ENCODE measurements at places on chromosomes 12 and 14.

DNA sequence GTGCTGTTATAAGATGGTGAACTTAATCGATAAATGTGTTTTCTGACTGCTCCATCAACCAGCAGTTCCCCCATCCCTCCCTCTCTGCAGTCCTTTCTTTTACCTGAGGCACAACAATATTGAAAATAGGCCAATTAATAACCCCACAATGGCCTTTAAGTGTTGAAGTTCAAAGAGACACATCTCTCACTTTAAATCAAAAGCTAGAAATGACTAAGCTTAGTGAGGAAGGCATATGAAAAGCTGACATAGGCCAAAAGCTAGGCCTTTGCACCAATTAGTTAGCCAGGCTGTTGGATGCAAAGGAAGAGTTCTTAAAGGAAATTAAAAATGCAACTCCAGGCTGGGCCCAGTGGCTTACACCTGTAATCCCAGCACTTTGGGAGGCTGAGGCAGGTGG, 43.7 kb downstream of the SAV1 start:
- DNase-seq: no peak

- DNase-seq: no peak
Observed at GRCh38 chr12:46349253-46349652, 23.3 kb downstream of the SLC38A2 start.

DNA sequence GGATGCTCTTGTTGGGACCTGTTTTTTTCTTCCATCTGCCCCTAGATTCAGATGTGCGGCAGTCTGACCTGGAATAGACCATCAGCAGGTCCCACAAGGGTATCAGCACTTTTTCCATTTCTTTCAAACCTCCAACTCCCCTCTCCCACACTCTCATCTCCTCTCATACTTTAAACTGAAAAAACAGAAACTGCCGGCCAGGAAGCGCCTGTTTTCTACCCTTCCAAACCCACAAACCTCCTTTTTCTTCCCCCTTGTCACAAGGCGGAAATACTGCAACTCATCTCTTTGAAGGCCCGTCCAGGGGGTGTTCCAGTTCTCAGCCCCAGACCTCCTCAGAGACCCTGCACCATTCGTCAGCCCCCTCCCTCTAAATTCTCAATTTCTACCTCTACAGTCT, 62.5 kb upstream of the FKBP4 start:
- DNase-seq: no peak

- no peak for DNase-seq
Observed at GRCh38 chr14:29735459-29735858, 192.2 kb downstream of the PRKD1 start.

DNA sequence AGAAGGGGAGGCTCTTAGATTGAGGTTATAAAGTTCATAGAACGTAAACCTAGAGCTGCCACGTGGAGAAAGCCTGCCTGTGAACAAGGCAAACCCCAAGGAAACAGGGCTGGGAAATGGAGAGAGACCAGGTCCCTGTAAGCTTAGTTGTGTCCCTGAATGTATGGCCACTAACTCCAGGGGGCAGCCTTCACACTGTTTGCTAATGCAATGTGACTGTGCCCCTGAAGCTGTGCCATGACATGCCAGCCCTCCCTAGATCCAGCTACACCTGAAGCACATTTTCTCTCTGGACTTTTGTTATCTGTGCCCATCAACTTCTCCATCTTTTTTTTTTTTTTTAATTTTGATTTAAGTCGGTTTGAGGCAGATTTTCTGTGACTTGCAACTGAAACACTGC, 60.6 kb upstream of the TMCC3 start:
- DNase-seq: peak; percentile 56

DNA sequence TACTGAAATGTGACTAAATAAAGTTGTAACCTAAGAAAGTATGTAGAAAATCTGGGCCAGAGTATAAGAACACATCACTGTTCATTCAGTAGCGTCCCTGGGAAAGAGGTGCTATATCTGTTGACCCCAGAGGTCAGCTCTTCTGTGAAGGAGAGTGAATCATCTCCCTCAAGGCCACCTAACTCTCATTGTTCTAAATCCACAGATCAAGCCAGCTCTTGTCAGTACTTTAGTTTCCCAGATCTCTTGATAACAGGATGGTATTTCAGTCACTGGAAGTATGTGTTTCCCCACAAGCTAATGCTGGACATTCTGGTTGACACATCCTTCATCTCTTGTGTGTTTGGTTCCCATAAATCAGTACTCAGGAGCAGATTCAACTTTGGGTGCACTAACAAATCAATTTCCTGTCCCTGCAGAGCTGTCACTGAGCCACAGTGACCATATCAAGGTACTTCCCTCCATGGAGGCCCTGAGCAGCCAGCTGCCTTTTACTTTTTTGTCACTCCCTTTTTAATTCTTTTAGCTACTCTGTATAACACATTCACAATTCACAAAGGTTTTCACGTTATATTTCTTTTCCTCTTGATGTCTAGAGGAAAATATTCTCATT, 7.8 kb downstream of the KRT1 start:
- DNase-seq: no peak

- no peak for DNase-seq
Observed at GRCh38 chr12:91058786-91059185, 962 bp upstream of the KERA start.

DNA sequence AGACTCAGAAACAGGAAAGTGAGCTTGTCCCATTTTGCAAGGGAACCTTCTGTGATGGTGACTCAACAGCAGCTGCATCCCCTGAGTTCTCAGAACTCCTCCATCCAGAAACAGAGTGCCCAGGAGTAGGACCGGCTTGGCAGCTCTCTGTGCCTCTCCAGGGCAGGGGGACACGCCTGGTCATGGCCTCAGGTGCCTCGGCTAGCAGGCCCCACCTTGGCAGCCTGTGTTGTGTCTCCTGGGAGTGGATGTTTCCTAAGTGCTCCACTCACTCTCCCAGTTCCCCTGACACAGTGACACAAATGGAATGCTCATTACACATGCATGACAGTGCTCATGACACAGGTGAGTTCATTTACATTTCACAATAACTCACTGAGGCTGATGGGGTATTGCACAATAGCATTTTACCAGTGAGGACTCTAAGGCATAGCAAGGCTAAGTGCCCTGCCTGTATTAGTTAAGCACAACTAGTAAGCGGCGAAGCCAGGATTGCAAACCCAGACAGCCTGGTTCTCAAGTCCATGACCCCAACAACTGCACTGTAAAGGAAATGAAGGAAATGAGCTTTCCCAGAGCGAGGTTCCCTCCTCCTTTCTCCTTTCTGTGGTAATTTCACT, 47.4 kb downstream of the CALM1 start:
- no peak for DNase-seq

GRCh38 chr14:74670726-74671411, 42.0 kb downstream of the AREL1 start:
- DNase-seq: no peak

DNA sequence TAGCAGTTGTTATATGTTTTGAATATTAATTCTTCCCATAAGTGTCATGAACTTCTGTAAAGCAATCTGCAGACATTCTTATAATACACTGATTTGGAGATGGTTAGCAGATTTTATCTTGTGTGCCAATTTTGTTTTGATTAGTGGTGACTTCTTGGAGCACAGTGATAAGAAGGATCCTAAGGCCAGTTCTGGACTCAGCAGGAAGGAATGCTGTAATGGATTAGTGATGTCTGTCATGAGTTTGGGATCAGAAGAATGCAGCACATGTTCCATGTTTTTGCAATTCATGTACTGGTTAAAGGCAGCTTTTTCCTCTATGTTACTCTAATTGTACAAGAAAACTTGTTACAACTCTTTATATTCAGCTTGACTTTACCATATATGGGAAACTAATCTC, 91.5 kb downstream of the UNC79 start:
- DNase-seq: no peak

DNA sequence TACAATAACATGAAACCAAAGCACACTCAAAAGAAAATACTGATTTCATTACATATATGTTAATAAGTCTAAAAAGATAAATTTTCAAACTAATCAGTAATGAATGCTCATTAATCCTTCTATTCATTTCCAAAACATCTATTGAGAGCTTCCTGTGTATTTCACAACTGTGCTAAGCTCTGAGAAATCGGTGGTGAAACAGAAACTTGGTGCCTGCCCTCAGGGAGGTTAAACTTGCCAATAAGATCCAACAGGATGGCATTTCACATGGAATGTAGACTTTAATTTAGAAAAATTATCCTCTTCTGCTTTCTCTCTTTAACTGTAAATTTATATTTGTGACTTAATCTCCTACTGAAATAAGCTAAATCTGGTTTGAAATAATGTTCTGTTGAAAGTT, 70.9 kb upstream of the SLC38A4 start:
- DNase-seq: no peak

DNA sequence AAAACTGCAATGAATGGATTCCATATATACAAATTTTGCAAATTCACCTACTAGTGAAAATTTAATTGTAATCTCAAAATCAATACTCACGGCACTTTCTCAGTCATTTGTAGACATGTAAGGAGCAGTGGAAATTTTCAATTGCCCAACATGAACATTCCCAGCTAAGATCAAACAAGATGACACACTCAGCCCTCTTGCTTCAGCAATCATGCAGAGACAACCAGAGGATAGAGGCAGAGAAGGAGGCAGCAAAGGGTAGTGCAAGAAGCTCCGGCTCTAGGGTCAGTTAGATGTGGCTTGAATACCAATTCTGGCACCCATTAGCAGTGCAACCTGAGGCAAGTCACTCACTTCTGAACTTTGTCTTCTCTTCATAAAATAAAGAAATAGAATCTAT, 91.5 kb upstream of the SLC35F4 start:
- no peak for DNase-seq

GRCh38 chr12:51971679-51972421, 20.4 kb downstream of the ACVR1B start:
- DNase-seq: no peak

DNA sequence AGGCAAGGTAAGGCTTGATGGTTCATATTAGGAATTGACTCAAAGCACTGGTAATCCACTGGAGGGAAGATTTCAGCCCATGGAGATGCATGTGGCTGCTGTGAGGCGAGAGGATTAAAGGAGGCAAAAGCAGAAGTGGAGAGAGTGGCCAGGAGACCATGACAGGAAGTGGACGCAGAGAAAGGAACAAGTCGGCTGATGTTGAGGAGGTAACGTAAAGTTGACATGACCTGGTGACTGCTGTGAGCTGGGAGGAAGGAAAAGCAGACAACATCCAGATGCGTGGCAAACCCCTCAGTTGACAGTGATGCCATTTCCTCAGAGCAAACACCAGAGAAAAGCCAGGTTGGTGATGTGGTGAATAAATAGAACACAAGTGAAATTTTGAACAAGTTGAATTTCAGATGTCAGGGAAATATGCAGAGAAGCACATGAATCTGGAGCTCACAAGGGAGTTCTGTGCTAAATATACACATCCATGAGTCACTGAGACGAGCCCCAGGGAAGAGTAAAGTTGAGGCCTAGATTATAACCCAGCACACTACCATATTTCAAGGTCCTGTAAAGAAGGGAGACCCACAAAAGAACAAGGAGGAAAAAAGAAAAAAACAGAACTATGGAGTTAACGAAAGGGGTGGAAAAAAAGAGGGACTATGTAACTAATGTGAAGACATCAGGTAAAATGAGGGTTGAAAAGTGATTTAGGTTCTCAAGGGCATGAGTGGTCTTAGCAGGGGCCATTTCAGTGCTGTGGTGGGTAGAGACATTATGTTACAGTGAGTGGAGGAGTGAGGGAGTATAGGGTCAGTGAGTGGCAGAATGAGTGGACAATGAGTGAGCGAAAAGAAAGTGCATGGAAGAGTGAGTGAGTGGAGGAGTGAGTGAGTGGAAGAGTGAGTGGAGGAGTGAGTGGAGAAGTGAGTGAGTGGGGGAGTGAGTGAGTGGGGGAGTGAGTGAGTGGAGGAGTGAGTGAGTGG, 61.6 kb upstream of the GZMB start:
- no peak for DNase-seq

DNA sequence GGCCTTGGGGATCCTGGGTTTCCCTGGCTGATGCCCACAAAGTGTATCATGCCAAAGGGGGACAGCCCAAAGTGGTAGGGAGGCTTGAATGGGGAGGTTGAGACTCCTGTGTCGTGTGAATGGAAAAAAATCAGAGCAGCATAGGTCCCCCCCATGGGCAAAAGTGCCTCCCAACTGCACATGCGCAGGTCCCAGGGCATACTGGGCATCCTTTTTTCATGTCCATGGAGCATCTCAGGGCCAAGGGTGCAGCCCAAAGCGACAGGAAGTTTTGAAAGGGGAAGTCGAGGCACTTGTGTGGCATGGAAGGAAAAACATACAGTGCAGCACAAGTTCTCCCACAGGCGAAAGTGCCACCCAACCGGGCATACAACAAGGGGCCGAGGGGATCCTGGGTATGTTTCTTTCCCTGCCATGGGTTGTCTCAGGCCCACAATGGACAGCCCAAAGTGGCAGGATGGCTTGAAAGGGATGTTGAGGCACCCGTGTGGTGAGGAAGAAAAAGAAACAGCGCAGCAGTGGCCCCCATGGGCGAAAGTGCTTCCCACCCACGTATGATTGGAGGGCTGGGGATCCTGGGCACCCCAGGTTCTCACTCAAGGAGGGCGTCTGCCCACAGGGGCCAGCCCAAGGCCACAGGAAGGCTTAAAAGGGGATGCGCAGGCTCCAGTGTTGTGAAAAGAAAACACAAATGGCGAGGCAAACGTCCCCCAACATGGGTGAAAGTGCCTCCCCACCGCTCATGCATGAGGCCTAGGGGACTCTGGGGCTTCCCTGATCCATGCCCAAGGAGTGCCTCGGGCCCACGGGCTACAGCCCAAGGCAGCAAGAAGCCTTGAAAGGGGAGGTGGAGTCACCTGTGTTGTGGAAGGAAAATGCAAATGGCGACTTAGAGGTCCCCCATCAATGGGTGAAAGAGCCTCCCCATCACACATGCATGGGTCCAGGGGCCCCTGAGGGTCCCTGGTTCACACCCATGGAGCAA, 573.7 kb downstream of the ALG10 start:
- peak; percentile 19 for DNase-seq

- no peak for DNase-seq
Observed at GRCh38 chr12:88496429-88496828, 83.8 kb downstream of the KITLG start.

GRCh38 chr12:95136598-95136997, 63.2 kb upstream of the NR2C1 start:
- no peak for DNase-seq
